ENCODE measurements at places on chromosomes 3 and 15.

DNA sequence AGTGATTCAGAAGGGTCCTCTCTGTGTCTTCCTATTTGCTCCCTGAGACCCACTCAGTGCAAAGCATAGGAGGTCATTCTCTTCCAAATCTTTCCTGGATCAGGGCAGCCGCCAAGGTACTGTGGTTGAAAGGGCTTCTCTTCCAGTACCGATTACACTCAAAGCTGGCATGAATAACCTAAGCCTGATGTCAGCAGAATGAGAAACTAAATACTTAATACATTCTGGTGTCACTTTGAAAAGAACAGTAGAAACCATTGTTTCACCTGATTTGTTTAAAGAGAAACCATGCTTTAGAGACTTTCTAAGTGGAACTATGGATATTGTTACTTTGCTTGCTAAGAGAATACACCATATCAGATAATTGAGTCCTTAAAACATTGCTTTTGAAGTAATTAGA lies 50.2 kb downstream of the PDHB start:
- no peak for DNase-seq

GRCh38 chr3:137032465-137033120 lies 74.8 kb downstream of the IL20RB start:
- DNase-seq, result peak; percentile 48

- no peak for DNase-seq
Observed at GRCh38 chr15:77897896-77898406, 179.6 kb downstream of the TBC1D2B start.

GRCh38 chr3:152213203-152213602 lies 55.5 kb upstream of the MBNL1 start:
- DNase-seq, result no peak

- no peak for DNase-seq
Observed at GRCh38 chr15:49148298-49148697, 7.1 kb downstream of the COPS2 start.

- DNase-seq, result no peak
Observed at GRCh38 chr3:49790626-49791411, 4.5 kb upstream of the IP6K1 start.

DNA sequence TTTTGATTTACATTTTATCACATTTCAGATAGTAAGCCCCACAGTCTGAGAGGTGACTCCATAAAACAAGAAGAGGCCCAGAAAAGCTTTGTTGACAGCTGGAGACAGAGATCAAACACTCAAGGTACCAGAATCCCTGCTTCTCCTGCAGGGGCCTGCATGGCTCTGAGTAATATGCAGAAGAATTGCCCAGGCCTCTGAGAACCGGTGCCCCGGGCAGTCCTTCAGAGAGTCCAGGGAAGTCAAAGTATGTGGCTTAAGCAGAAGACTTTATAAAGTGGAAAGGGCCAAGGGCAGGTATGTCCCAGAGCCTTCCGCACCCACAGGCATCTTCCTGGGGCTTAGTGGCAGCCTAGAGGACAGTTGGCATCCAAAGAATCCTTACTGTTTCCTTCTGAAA lies 12.8 kb downstream of the ATRIP start:
- DNase-seq, result no peak

GRCh38 chr3:72232331-72232730 lies 447.4 kb upstream of the PROK2 start:
- no peak for DNase-seq

- DNase-seq, result no peak
Observed at GRCh38 chr3:115084686-115085085, 62.4 kb downstream of the ZBTB20 start.

GRCh38 chr3:182185313-182185712 lies 473.6 kb downstream of the SOX2 start:
- no peak for DNase-seq

DNA sequence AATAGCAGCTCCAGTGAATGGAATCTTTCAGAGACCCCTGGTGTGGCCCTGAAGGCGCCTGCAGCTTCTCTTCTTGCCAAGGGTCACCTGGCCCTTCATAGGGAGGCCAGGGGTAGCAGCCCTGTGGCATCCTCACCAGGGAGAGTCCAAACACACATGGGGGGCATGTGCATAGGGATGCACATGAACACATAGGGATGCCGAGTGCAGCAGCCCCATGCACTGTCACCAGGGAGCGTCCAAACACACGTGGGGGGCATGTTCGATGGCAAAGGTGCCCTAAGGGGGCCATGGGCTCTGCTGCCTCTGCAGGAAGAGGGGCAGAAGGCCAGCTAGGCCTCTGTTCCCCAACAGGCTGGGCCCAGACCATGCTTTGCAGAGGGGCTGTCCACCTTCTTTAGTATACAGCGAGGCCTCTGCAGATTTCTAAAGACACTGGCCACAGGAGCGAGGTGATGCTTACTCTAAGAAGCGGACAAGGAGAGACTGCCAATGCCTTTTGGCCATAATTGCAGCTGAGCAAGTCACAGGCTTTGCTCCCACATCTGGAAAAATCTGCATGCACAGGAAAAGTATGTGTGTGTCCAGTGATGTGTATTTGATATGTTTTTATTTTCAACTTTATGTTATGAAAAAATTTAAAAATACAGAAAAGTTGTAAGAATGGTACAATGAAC lies 21.0 kb downstream of the ANAPC13 start:
- DNase-seq, result no peak

DNA sequence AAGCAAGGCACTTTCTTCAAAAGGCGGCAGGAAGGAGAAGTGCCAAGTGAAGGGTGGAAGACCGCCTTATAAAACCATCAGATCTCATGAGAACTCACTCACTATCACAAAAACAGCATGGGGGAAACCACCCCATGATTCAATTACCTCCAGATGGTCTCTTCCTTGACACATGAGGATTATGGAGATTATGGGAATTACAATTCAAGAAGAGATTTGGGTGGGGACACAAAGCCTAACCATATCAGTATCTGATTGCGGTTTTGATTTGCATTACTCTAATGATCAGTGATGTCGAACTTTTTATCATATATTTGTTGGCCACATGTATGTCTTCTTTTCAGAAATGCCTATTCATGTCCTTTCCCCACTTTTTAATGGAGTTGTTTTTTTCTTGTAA lies 549.3 kb upstream of the IL12A start:
- DNase-seq, result no peak

- DNase-seq, result no peak
Observed at GRCh38 chr15:100740138-100740537, 137.7 kb downstream of the ASB7 start.

- no peak for DNase-seq
Observed at GRCh38 chr3:75129101-75129500, 514.6 kb upstream of the CNTN3 start.

- DNase-seq, result no peak
Observed at GRCh38 chr3:88150371-88150770, 612 bp downstream of the C3orf38 start.

GRCh38 chr3:138862924-138863775 lies 28.4 kb upstream of the PIK3CB start:
- DNase-seq, result no peak

DNA sequence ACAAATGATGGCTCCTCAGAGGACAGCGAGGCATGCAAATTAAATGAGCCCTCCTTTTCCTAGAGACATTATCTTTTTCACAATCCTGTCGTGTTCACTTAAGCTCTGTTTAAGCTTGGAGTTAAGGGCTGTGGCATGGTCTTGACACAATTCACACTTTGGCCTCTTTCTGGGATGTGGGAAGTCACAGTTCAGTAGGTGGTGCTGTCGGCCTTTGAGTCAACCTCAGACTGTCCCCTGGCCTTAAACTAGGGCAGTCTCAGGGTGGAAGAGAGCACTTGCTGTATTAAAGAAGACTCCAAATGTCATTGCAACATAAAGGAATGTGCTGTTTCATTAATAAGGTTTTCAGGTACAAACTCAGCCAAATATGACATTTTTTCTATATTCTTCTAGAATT lies 351.0 kb downstream of the MCTP2 start:
- no peak for DNase-seq

DNA sequence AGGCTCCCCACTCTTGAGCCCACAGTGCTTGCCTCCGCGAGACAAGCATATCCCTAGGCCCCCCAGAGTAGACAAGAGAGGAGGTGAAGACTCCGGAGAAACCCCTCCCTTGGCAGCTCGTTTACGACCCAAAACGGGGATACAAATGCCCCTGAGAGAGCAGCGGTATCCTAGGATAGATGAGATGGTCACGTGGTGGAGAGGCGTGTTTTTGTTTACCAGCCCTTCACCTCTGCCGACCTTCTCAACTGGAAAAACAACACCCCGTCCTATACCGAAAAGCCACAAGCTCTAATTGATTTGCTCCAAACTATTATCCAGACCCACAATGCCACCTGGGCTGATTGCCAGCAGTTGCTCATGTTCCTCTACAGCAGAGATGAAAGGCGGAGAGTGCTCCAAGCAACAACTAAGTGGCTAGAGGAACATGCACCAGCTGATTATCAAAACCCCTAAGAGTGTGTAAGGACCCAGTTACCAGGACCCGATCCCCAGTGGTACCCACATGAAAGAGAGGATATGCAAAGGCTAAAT lies 99.5 kb upstream of the OSBPL11 start:
- no peak for DNase-seq

DNA sequence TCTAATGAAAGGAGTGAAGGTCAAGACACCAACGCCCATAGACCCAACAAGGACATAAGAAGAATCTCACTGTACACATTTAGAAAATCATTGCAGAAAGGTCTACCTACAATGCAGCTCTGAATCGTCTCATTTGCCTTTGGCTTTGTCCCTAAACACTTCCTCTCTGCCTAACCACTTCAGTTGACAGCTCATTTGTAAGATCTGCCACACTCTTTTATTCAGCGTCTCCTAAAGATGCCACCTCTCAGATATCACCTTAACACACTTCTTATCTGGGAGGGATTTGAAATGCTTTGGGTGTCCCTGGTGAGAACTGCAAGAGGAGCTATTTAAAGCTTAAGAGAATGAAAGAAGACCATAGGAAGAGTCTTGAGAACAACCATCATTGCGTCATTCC lies 38.7 kb downstream of the RAB27A start:
- DNase-seq, result no peak

DNA sequence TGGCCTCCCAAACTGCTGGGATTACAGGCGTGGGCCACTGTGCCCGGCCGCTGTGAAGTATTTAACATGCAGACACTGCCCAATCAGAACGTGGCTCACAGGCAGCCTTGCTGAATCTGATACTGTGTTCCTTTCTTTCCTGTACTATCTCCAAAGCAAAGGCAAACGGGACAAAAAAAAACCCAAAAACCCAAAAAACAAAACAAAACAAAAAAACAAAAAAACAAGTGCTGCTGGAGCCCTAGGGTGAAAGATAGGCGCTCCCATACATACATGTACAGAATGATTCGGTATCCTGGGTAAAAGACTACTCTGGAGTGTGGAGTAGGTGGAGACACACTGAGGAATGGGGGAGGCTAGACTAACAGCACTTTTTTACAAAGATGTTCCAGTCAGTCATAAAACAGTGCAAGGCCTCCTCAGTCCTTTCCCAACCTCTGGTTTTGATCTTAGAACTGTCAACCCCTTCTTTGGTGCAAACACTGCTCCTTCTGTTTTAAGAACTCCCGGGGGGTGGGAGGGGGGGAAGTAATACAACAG lies 7.7 kb upstream of the MAP1A start:
- DNase-seq, result no peak

GRCh38 chr3:58414538-58415197 lies 19.0 kb downstream of the PDHB start:
- DNase-seq, result no peak

DNA sequence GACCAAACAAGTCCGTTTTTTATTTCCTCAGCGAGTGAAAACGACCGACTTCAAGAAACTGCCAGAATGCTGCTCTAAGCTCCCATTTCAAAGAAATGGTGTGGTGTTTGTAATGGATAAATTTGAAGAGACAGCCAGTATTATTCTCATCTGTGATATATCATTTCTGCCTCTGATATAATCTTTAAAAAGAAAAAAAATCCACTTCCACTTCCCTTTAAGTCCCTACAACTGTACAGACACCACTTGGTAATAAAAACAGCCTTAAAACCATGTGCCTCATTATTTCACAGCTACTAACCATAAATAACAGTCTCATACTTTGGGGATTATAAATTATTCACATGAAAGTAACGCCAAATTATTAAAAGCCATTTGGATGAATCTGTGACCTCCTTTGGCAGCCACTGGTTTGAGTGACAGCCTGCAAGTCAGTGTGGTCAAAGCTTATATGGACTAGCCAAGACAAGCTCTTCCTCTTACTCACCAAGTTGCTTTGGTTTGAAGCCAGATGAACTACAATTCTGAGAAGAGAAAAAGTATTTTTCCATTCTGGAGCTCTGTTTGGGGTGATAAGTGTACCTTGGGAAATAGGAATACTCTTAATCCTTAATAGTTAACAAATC lies 168.0 kb downstream of the SHOX2 start:
- DNase-seq, result no peak

GRCh38 chr3:34844323-34844620 lies 795.1 kb upstream of the ARPP21 start:
- no peak for DNase-seq

DNA sequence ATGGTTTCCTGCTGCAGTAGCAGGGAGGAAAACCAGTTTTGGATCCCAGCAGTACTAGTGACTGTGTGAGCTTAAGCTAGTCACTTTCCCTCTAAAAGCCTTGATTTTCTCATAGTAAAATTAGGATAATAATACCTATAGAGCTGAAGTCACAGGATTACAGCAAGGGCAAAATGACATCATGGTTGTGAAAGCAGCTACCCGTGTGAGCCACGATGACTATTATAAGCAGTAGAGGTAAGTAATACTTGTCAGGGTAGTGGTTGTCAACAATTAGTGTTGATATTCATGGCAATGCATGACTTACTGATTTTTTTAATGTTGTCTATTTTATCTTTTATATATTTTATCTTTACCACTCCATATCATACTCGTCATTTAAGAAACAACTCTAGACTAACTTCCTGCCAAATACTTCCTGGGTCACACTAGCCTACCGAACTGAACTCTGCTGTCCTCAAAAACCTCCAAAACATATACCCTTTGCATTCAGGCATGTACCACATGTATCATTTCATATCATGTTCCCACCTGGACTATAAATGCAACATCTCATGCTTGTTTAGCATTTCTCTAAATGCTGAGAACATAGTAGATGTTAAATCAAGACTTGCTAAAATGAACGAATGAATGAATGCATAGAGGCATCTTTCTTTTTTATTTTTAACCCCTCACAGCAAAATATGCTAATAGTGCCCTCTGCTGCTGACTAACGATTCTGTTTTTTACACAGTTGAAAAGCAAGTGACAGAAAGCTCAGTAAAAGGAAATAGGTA lies 172.6 kb downstream of the P3H2 start:
- DNase-seq, result no peak

- DNase-seq, result no peak
Observed at GRCh38 chr15:70932397-70932796, 39.8 kb downstream of the LRRC49 start.

Data from activated T-helper 1 cell treated with anti-CD3 and anti-CD28 coated beads, Interleukin-2, amount 50 U/mL, for 16 hours (primary cell).